ENCODE measurements at places on chromosomes 4 and X.

GRCh38 chr4:176063718-176064117 is 1.9 kb upstream of the WDR17 start:
- DNase-seq: no peak

- no peak for DNase-seq
Observed at GRCh38 chr4:168257768-168258167, 60.8 kb downstream of the DDX60 start.

- no peak for DNase-seq
Observed at GRCh38 chrX:52424656-52425055, 55.8 kb downstream of the XAGE2 start.

DNA sequence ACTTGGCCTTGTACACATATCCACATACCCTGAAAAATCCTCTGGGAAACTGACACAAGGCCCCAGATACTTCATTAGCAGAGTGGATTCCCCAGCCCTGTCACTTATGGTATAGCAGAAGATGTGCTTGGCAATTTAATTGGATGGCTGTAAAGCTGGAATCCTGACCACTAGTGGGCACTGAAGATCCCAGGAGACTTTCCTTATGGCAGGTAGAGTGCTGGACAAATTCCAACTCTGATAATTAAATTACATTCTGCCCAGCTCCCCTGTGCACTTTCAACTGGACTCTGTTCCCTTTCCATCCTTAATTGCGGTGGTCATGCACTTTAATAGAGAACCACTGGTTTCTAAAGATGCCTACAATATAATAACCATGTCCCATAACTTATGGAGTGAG is 119.8 kb downstream of the DCK start:
- DNase-seq: no peak

DNA sequence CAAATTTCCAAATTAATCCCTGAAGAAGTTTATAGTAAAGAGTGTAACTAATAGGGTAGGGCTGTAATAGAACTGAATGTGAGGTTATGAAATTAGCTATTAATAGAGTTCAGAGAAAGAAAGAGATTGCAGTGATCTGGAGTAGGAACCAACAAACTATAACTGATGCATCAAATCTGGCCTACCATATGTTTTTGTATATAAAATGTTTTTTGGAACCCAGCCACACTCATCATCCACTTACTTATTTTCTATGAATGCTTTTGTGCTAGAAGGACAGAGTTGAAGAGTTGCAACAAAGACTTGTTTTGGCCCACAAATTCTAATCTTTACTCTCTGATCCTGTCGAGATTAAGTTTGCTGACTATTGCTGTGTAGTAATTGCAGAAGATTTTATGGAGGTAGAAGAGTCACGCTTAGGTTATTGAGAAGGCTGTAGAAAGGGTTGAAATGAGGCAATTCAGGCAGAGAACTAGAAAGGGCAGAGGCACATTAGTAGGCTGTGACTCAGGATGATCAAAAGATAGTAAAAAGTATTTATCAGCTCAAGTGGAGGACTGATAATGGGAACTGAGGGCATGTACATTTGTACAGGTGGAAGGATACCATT is 298.7 kb upstream of the EMCN start:
- peak; percentile 42 for DNase-seq

DNA sequence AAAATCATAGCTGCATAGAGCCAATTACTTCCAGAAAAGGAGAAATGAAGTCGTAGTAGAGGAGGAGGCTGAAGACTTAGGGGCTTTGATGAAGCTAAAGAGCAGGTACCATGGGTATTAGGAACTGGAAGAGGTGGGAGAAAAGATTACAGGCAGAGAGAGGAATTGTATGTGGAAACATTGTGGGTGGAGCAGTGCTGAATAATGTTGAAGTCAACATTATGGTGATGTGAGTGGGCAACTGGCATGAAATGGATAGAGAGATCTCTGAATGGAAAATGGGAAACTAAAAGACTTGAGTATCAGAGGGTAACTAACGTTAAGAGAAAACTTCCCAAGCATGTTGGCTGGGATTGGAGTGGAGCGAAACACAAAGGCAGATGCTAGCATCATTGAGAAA is 92.5 kb downstream of the AREG start:
- DNase-seq: no peak
